ENCODE measurements at places on chromosomes 1 and 21.

DNA sequence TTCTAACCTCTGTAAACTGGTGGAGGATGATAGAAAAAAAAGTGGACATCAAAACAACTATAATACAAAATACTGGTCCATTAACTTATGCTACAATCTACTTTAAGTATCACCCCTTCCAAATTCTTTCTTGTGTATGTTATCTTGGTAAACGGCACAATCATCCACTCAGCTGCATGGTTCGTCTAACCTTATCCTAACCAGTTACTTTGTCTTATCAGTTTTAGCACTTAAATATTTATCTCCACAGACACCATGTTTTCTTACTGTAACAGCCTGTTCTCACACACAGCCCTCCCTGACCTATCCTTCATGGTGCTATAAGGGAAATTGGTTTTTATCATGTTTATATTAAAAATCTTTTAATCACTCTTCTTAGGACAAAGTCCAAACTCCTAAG lies 157.2 kb downstream of the PTGER3 start:
- DNase-seq: no peak

DNA sequence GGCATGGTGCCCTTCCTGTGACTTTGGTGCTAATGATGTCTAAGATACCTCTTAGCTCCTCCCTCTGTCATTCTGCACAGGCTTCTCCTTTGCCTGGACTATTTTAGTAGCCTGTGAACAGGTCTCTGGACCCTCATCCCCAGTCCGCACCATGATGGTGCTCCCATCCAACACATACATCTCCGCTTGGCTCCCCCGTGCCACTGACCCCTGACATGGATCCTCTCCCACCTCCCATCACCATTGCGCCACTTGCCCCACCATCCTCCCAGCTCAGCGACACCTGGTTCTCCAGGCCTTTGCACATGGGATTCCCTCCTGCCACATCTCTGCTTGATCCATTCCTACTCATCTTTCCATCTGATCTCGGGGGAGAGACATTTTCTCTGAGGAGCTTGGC lies 33.9 kb downstream of the RUNX3 start:
- DNase-seq: no peak

- DNase-seq: no peak
Measured at GRCh38 chr1:184824691-184825323, 70.1 kb upstream of the EDEM3 start.

DNA sequence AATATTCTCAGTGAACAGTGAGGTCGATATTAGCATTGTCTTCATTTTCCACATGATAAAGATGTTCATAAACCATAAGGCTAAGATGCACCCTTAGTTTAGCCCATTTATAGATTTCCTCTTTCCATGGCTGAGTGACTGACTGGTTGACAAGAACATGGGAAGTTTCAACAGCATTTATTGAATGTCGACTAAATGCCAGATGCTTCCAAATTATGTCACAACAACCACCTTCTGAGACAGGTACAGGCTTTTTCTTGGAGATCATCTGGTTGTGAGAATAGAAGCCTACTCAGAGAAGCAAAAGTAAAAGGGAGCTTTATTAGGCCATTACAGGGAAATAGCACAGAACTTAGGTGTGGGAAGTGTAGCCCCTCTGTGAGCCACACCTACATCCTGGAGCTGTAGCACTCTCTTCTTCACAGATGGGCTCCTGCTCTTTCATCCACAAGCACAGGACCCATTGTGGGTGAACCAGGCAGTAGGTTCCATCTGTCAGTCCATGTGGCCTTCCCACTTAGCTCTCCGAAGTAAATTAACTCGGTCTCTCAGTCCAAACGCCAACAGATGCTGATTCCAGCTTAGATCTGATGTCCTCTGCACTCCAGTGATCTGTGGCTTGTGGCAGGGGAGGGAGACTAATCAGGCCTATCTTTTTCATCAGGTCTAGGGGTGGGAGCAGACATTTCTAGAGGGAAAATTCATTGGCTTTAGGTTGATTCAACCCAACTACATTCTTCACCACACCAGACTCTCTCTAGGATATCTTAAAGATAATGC lies 14.3 kb downstream of the ATP2B4 start:
- no peak for DNase-seq

GRCh38 chr1:175317779-175318178 lies 125.2 kb upstream of the KIAA0040 start:
- DNase-seq: no peak

DNA sequence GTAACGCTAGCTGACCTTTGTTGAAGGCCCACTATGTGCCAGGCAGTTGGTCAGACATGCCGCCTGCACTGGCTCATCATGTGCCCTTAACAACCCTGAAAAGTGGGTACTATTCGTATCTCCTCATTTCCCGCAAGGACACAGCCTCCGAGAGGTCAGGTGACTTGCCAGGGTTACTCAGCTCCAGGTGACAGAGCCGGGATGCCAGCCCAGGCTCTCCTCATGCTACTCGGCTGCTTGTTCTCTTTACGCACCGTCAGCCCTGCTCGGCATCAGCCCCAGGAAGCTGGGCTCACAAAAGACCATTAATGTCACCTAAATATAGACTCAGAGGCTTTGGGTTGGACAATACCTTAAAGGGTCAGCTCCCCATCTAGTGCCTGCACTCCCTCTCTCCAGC lies 29.0 kb downstream of the GRHL3 start:
- no peak for DNase-seq

DNA sequence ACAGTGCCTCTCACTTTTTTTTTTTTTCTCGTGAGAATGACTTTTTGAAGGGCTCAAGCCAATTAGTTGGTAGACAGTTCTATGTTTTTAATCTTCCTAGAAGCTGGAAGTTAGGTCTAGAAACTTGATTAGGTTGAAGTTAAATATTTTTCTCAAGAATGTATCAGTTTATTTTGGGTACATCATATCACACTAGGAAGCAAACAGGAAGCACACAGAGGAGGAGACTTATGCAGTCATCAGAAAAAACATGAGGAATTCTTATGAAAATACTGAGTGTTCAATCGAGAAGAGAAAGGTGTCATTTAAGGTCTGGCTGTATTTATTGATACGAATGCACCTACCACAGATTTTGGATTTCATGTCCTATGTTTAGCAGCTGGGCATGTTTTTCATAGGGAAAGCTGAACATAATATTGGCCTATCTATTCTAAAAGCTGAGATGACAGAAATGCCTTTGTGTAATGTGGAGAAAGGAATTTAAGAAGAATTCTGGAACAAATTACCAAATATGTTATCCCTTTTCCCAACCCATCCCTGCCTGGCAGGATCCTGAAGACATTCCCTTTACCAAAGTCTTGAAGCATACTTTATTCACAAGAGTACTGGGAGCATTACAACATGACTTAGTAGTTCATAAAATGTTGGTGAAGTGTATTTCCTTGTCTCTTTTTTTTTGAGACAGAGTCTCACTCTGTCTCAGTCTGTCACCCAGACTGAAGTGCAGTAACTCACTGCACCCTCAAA lies 17.5 kb upstream of the ZFP69B start:
- no peak for DNase-seq

GRCh38 chr1:3248155-3249141 lies 179.4 kb downstream of the PRDM16 start:
- DNase-seq: no peak

DNA sequence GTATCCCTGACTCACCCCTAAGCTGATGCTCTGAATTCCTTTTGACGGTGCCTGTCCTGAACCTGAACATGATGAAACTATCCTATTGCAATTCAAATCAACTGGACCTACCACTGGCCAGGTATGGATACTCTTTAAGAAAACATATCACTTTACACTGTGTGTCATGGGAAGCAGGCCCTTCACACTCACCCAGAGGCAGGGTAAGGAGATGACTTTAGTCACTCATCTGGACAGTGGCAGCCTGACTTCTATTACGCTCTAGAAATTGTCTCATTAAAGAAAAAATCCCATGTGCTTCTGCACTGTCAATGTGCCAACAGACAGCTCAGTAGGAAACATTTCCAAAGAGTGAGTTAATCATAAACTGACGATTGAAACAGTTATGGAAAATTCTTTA lies 94.3 kb downstream of the VAV3 start:
- no peak for DNase-seq

DNA sequence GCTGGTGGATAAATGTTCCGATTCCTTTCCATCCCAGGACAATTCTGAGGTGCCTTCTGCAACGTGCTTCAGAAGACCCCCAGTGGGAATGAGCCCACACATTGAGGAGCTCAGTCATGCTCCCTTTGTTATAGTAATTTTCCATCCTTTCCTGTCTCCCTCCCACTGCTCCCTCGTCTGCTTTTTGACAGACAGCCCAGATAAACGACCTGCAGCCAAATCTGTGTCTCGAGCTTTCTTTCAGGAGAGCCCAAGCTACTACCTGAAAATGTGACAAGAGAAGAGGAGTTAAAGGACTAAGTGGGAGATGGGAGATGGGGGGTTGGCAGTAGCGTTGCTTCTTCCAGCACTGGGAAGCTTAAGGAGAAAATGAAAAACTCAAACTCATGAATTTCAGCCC lies 65.9 kb upstream of the LRRN2 start:
- DNase-seq: no peak

DNA sequence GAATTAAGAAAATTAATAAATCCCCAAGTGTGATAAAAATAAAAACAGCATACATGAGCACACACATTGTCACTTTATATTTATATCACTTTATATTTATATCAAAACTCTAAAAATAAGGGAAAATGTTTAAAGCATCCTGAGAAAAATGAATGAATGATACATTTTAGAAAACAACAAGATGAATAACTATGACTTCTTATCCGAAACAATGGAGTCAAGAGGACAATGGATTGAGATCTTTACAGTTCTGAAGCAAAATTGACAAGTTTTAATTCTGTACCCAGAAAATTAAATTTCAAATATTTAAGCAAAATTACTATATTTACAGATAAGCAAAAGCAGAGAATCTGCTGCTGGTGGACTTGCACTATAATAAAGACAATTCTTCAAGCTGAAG lies 512.6 kb downstream of the MRPL39 start:
- DNase-seq: no peak

GRCh38 chr21:40472013-40472412 lies 374.9 kb downstream of the DSCAM start:
- no peak for DNase-seq

DNA sequence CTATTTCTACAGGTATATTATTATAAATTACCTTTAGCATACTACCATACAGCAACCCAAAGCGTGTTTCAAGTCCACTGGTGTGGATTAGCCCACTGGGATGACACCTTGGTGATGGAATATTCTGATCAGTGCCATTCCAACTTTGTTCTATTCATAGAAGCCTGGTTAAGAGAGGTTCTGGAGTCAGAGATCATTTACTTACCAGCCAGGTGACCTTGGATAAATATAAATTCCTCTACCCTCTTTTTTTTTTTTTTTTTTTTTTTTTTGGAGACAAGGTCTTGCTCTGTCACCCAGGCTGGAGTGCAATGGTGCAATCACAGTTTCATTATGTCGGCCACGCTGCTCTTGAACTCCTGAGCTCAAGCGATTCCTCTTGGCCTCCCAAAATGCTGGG lies at the start of gene SPATA45:
SPATA45 (minus strand) TSS at position 101 of the 400 bp plus-strand sequence. CDS start 11,500 bp downstream, outside the sequence.
- no peak for DNase-seq

- DNase-seq: no peak
Measured at GRCh38 chr1:24111262-24111995, 506 bp downstream of the MYOM3 start.

GRCh38 chr1:43468414-43468813 lies 14.7 kb upstream of the HYI start:
- no peak for DNase-seq

- DNase-seq: no peak
Measured at GRCh38 chr1:242534753-242535152, 10.3 kb upstream of the PLD5 start.

GRCh38 chr1:236257216-236257615 lies 24.5 kb downstream of the ERO1B start:
- no peak for DNase-seq

- no peak for DNase-seq
Measured at GRCh38 chr1:232247669-232248068, 382.3 kb downstream of the SIPA1L2 start.

DNA sequence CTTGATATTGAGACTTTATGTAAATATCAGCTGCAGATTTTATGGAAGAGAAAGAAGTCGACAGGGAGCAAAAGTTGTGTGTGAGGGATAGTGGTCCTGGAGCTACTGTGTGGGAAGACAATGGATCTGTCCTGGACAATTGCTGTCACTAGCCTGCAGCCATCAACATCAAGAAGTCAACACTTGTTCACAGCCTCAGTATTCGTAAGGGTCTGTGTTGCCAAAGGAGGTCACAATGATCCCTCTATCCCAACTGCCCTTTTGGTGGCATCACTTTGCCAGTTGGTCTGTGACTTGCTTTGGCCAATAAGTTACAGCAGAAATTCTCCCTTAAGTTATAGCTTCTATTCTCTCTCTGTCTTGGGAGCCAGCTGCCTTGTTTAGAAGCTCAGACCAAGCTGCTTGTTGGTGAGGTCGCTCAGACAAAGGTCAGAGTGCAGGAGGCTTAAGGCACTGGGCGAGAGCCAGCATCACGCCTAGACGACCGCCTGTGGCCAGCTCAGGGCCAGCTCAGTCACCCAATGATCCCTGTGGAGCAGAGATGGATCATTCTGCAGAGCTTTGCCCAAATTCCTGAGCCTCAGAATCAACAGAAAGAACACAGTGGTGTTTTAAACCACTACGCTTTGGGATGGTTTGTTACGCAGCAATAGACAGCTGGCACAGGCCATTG lies 134.9 kb downstream of the RHOU start:
- no peak for DNase-seq

DNA sequence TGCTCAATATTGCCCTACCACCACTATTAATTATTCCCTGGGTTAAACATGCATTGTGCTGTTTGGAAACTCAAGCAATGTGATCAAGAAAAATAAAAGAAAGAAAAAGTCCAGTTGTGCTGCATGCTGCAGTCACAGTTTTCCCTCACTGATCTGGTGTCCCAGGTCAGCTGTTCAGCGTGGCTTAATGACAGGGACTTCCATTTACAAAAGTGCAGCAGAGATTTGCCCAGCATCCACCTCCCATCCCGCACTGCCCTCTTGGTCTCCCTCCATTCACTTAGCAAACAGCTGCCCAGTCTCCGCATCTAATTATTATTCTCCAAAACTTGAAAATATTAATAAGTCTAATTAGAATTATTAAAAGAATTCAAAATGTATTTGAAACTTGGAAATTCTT lies 2.0 kb upstream of the OR2T4 start:
- DNase-seq: no peak

DNA sequence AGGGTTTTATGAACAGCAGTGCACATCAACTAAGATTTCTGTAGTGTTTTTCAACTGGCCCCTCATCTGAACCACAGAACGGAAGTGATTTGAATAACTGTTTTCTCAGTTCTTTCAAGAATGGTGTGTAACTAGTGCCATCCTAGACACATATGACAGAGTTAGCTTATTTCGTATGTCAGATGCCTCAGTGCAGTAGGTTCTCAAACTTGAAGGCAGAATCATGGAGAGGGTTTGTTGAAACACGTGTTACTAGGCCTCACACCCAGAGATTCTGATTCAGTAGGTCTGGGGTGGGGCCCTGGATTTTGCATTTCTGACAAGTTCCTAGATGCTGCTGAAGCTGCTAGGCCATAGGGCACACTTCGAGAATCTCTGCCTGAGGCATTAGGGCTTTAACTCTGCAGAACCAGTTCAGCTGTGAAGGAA lies 49.0 kb downstream of the SCCPDH start:
- no peak for DNase-seq

GRCh38 chr1:169312084-169312954 lies 55.3 kb downstream of the NME7 start:
- no peak for DNase-seq

GRCh38 chr1:94146273-94146672 lies 25.3 kb upstream of the ABCA4 start:
- DNase-seq: no peak

GRCh38 chr1:22556391-22557104 lies 6.7 kb upstream of the EPHA8 start:
- DNase-seq: no peak

GRCh38 chr1:62131093-62131725 lies 63.4 kb upstream of the L1TD1 start:
- no peak for DNase-seq
